Renal pelvis (tissue), 12 donors: ENCODE measurements at places on chromosomes 3 and 15.
A peak's percentile ranks its signal among the peaks of the same experiment; 100 is the strongest.

DNA sequence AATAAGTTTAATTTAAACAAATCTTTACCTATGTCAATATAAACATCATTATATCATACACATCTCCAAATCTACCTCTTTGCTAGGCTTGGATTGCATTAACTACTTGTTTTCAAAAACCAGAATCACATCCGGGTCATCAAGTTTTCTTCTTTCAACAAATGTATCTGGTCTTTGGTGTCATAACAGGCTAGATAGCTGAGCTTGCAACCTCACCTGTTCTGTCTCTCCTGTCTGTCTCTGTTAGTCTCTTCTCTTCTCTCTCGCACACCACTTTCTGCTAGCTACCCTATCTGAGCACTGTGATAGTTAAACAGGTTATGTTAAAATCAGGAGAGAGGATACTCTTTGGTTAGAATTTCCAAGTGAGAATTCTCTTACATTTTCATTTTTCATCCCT lies 6.7 kb downstream of the FOXB1 start:
- DNase-seq, result no peak

DNA sequence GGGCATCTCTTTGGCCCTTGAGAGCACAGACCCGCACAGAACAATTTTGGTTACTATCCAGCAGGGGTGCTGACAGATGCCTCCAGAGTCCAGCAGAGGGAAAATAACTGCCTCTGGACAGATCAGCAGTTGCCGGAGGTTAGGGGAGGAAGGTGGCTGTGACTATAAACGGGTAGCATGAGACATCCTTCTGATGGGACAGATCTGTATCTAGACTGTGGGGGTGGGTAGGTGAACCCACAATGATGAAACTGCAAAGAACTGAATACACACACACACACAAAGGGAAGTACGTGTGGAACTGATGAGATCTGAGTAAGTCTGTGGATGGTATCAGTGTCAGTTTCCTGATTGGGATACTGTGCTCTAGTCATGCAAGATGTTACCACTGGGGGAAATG lies 21.2 kb downstream of the ADAMTS7 start:
- DNase-seq, result no peak

DNA sequence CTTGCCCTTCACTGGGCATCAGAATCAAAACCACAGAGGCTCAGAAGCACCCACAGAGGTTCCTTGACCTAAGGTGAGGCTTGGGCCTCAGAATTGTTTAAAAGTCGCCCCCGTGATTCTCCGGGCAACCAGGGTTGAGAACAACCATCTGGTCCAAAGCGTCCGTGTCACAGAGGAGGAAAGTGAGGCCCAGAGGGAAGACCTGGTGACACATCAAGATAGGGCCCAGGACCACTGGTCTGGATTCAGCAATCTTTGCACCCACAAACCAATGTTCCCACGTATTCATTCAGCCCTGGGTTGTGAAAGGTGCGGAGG lies 272.6 kb downstream of the UACA start:
- DNase-seq, result no peak

DNA sequence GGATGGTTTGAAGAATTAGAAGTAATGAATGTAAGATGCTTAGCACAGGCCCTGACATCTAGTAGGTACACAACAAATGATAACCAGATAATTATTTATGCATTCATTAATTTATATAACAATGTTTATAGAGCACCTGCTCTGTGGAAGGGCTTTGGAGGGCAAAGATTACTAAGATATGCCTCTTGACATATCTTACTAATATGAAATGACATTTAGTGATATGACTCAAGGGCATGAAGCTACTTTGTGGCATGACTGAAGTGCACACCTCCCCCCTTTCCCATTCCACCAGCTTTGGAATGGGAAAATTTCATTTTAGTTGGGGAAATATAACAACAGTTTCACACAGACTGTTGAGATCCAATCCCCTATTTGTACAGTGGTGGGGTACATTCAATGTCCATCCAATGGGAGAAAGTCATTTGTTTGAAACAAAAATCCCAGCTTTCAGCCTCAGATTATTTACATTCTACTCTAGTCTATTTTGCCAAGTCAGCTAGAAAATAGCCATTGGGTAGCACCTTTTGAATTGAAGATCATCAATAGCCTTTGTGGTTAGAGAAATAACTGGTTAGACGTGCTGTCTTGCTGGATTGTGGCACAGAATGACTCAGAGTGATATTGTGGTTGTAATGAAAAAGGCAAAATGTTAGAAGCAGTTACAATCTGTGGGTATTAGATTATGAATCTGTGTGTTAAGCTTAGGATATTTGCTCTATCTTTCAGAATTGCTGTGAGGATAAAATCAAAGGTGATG lies 72.9 kb downstream of the MOBP start:
- no peak for DNase-seq

DNA sequence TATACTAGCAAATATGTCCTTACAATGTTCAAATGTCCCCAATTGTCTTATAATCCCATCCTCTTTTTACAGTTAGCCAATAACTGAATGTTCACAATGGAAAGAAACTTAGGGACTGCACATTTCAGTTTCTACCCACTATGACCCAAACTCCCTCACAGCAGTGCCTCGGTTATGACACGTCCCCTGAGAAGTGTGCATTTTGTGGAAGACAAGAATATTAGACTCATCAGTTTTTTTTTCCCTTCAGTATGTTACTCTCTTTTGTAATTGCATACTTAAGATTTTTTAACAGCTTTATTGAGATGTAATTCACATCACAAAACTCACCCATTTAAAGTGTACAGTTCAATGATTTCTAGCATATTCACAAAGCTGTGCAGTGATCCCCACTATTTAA lies 64.8 kb downstream of the IGF2BP2 start:
- no peak for DNase-seq

DNA sequence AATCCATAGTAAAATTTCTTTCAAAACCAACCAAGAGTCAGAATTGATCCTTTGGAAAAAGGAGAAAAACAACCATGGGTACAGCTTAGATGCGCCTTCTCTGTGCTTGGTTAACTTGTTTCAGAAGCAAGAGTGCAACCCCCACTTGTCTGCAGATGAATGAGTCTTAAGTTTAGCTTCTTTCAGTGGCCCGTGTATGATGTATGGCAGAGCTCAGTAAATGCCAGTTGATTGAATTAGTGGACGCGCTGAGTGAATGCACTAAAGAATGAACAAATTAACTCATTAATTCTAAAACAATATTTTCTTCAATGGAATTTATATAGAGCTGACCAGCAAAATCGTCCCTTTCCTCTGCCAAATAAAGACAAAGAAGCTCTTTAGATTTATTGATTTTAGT lies 67.0 kb upstream of the ARHGEF3 start:
- peak; percentile 27 for DNase-seq

GRCh38 chr3:167671878-167672427 lies 18.2 kb upstream of the WDR49 start:
- no peak for DNase-seq

DNA sequence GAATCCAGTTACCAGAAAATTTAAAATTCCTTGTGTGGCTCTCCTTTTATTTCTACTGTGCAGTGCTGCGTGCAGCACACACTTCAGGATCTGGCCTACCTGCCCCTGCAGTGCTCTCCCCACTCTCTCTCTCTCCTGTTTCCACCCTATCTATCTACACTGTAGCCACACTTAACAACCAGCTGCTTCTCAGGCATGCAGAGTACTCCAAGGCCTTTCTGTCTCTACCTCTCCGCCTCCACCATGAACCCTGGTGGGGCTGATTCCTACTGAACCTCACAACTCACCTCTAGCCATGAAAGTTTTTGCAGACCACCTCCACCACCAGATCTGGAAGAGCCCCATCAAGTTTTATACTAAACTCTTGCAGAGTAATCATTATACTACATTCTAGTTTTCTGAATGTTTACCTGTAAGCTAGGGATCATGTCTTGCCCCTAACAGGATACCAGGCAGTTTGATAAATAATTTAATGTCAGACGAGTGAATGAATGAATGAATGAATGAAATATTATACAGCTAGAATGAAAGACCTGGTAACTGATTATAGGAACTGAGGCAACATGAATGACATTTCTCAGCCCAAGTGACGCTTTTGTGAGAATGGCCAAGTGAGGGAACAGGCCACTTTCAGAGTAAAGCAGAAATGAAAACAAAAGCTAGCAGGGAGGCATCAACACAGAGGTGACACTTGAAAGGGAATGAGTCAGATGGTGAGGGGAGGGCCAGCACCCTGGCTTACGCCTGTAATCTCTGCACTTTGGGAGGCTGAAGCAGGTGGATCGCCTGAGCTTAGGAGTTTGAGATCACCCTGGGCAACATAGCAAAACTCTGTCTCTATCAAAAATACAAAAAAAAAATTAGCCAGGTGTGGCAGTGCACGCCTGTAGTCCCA lies 363.5 kb downstream of the FOXP1 start:
- DNase-seq, result no peak

DNA sequence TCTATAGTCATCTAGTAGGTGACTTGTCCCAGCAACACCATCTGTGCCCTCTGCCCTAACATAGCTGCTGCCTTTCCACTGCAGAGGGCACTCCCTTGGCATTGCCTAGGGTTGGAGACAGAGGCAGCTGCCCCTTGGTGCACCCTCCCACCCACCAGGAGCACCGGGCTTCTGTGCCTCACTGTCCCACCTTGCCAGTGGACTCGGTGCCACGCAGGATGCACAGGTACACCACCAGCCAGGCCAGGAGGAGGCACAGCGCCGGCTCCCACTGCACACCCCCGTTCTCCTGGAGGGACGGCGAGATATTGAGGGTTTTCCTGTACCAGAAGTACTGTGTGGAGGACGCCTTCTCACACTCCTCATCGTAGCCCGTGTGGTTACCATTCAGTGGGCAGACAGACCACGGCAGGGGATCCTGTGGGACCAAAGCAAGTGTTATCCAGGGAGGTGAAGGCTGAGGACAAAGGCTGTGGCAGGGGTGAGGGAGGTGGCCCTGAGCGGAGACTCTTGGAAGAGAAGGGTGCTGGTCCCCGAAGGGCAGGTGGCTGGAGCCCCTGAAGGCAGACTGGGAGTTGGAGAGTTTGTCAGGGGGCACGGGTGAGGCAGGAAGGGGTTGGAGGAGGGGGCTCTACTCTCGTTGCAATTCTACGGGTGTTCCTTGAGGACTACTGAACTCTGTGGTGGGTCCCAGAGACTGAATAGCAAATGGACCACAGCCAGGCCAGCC lies 20.6 kb downstream of the SLC6A20 start:
- no peak for DNase-seq

GRCh38 chr3:148789146-148789545 lies 38.5 kb upstream of the CPB1 start:
- no peak for DNase-seq

DNA sequence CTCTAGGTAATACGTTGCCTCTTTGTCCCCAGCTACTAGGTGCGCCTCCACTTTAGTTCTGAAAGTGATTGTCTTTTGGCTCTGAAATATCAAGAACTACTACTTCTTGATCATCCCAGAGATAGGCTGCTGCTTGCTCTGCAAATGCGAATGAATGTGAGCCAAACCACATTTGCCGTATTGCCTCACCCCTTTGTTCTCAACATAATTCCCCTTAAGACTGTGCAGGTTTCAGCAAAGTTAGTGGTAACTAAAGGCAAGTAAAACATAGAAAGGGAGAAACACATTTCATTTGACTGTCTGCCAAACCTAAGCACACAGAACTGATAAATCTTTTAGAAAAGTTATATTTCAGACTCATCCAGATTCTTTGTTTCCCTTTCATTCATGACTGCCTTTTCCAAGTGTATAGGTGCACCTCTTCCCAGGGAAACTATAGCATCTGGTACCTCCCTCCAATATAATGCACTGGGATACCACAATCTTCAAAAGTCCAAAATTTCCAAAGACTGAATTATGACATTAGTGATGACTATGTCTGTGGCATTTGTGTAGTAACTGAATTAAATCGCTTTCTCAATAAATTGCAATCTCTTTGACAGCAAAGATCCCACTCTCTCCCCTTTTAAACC lies 720.6 kb upstream of the CBLB start:
- DNase-seq, result no peak

DNA sequence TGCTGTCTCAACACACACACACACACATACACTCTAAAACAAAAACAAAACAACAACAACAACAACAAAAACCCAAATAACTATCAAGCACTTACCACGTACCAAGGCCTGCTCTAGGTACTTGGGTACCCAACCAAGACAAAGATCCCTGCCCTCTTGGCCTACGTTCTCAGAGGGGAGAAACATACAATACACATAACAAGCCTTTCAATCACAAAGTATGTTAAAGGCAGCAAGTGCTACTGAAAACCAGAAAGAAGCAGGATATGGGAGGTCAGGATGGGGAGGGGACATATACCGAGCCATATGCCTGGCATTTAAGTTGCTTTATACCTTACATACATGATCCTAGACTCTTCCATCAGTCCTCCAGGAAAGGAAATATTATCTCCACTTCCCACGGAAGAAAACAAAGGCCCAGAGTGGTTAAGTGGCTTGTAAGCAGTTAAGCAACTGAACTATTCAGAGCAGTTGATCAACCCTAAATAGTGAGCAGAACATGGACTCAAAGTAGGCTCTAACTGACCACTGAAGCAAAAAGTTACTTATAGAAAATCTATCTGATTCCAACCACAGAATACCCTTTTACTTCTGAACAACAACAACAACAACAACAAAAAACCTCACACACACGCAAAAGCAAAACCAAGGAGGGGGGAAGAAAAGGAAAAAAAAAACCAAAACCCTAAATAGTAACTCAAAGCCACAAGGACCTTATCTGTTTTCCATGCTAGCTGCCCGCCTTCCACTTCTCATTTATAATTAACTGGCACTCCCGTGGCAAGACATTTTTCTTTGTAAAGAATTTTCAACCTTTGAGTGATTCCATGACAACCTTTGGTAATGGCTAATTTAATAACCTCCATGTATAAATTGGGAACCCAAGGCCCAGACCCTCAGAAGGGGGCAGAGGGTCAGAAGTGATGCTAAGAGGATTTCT lies 21.0 kb downstream of the PRICKLE2 start:
- no peak for DNase-seq

DNA sequence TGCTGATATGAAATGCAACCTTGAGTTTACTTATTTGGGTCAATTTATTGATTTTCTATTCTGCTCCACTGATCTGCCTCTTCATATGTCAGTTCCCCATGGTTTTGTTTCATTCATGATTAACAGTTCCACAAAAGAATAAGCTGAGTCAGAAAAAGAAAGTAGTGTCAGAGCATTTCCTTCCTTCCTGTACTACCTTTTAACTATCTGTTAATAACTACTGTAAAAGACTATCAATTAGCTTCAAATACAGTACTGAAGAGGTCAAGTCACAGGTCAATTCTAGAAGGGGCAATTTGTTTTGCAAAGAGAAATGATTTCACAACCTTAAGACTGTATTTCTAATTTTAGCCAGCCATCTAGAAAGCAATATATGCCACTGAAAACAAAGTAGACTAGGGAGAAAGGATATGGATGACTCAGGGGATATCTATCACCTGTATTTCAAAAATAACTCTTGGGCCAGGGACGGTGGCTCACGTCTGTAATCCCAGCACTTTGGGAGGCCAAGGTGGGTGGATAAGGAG lies 129.5 kb downstream of the TFDP2 start:
- no peak for DNase-seq

DNA sequence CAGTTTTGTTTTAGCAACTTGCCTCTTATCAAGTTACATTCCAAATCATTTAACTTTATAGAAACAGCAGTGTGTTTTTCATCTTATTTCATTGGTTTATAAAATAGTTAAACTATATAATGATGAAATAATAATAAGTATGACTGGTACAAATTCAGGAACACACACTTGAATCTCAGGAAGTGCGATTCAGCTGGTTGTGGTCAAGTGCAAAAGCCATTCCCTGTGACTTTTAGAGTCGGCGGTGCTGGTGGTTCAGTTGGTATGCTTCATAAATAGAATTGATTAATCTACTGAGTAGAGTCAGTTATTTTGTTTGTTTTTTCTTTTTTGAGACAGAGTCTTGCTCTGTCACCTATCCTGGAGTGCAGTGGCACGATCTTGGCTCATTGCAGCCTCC lies 22.7 kb downstream of the SACM1L start:
- DNase-seq, result no peak
